ENCODE measurements at places on chromosomes 5 and 9.
A peak's percentile ranks its signal among the peaks of the same experiment; 100 is the strongest.

- no peak for DNase-seq
Observed at GRCh38 chr9:100099722-100100042, 639 bp downstream of the INVS start.

GRCh38 chr5:154403234-154403633, 42.6 kb upstream of the SAP30L start:
- DNase-seq, result peak; percentile 5

DNA sequence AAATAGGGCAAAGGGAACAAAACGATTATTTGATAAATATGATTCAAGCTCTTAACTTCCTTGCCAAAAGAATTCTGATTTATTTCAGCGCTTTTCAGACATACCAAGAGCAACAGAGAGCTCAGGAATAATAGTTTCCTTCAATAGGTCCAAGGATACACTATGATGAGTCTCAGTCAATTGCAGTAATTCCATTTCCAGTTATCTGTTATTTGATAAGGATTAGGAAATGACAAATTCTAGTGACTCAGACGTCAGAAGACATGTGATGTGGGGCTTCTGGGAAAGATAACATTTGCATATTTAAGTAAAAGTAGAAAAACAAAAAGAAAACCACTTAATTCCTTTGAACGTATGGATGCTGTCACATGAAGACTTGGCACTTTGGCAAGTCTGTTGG, 1250.8 kb upstream of the CDH18 start:
- no peak for DNase-seq

DNA sequence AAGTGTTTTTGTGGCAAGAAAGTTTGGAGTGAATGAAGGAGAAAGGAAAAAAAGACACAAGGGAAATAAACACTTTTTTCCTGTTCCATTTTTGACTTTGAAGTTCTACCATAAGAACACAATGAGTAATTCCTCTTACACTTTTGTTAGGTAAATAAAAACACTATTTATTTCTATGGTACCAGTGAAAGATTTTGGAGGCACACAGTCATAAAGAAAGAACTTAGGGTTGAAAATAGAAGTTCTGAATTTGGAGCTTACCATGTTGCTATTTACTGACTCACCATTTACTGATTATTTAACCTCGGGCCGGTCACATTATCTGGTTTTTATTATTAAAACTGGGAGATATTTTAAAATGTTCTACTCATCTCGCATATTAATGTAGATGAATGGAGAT, 367.8 kb downstream of the TLE1 start:
- no peak for DNase-seq

DNA sequence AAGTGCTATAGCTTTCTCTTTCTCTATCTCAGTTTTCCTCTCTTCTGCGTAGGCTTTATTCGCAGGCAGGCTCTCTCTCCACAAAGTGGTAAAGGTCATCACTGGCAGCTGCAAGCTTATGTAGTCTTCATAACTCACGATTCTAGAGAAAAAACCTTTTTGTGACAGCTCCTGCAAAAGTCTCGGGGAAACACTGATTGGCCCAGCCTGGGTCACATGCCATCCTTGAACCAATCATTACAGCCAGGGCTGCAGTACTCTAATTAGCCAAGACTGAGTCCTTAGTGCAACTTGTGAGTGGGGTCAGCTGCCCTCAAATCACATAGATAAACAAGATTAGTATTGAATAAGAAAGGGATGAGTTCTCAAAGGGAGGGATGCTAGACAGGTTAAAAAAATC, 18.3 kb upstream of the FRMPD1 start:
- DNase-seq, result no peak

GRCh38 chr5:78235289-78235688, 59.2 kb downstream of the AP3B1 start:
- no peak for DNase-seq

DNA sequence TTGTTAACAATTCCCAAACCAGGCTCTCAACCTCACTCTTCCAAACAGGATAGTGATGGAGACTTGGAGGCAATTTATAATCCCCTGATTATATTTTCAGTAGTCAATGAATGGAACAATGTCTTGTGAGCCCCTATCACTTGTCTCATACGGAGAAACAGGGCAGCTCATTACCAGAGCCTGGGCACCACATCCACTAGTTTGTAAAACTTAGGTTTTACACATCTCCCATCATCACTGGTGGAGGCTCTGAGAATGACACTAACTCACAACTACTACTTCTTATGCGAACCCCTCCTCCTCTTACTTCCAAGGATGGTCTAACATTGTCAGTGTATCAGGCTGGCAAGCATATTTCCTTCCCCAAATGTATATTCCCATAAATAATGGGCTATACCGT, 253.7 kb downstream of the EPB41L4A start:
- DNase-seq, result no peak

- DNase-seq, result no peak
Observed at GRCh38 chr5:1911773-1912235, 29.1 kb upstream of the IRX4 start.

- DNase-seq, result no peak
Observed at GRCh38 chr9:87541663-87542062, 44.0 kb downstream of the DAPK1 start.

- no peak for DNase-seq
Observed at GRCh38 chr9:801399-802071, 40.0 kb upstream of the DMRT1 start.

DNA sequence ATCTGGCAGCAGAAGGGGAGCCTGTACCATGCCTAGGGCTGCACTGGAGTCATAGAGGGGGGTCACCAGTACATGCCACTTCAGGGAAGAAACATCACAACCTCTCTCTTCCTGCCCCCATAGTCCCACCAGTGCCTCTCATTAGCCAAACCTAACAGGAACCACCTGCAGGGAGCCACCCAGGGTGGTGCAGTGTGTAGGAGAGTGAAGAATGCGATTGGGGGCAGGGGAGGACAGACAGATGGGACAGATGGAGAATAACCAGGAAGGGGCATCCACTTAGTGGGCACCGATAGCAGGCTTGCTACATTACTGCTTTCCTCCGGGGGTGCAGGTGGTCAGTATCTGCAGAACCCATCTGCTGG, 19.2 kb downstream of the DAPK1 start:
- no peak for DNase-seq

GRCh38 chr9:120742951-120743416, 28.7 kb upstream of the MEGF9 start:
- DNase-seq, result peak; percentile 25

DNA sequence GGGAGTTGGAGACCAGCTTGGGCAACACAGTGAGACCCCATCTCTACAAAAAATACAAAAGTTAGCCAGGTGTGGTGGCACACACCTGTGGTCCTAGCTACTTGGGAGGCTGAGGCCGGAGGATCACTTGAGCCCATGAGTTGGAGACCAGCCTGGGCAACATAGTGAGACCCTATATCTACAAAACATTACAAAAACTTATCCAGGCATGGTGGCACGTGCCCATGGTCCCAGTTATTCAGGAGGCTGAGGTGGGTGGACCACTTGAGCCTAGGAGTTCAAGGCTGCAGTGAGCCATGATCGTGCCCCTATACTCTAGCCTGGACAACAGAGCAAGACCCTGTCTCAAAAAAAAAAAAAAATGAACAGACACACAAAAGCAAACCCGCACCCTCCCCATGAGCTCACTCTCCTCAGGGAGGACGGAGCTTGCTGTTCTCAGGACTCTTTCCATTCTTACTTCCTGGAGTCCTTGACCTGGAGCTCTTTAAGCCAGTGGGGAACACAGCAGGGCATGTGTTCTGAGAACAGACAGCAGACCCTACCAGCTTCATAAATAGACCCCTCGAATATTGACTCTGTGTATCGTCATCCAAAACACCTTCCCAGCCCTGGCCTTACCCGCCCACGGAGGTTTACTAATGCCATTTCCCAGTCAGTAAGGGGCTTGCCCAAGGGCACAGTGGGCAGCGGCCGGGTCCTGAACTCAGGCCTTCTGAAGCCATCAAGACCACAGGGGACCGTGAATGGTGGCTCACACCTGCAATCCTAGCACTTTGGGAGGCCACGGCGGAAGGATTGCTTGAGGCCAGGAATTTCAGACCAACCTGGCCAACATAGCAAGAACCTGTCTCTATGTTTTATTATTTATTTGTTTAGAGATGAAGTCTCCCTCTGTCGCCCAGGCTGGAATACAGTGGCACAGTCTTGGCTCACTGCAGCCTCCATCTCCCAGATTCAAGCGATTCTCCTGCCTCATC, 11.1 kb downstream of the PTGES2 start:
- no peak for DNase-seq

DNA sequence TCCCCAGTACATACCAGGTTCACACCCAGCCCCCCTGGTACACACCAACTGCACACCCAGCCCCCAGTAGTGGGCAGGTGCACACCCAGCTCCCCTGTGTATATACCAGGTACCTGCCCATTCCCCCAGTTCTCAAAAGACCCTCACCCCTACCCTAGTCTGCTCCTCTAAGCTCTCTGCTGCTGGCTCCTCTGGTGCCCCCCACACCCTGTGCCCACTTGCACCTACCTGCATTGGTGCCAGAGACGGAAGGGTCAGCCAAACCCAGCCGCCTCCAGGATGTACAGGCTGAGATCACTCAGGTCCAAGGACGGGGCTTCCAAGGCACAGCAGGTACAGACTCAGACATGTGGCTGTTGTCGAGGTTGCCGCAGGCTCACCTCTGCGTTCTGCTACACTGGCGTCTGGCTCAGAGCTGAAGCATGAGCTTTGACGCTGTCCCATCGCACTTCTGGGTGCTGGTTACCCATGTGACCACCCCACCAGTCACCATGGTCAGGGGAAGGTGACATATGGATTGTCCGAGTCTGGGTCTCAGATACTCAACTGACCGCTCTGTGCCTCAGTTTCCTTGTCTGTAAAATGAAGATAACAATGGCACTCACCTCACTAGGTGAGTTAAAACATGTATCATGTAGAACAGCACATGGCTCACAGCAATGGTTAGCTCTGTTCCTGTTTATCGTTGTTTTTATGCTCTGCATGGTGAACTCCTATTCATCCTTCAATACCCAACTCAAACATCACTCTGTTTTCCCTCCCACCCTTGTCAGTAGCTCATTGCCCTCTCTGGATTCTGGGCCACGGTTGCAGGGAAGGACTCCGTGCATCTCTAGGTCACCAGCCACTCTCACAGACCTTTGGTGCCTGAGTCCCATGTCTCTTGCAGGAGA, 45.3 kb upstream of the SUSD3 start:
- no peak for DNase-seq

All from RCC 7860 (cell line).